ENCODE measurements at places on chromosomes 2 and 18.

DNA sequence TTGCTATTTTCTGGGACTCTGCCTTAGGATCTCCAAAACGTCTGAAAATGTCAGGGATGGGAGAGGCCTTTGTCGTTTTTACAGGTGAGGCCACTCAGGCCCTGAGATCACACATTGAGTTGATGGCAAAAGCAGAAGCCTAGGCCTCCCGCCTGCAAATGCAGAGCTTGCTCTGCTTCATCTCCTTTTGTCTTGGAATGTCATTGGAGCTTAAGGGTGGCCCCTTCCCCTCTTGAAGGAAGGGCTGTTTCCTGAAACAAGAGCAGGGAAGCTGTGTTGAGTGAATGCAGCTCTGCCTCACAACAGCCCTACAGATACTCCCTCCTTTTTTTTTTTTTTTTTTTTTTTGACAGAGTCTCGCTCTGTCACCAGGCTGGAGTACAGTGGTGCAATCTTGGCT is 123.5 kb downstream of the GLI2 start:
- DNase-seq = no peak

DNA sequence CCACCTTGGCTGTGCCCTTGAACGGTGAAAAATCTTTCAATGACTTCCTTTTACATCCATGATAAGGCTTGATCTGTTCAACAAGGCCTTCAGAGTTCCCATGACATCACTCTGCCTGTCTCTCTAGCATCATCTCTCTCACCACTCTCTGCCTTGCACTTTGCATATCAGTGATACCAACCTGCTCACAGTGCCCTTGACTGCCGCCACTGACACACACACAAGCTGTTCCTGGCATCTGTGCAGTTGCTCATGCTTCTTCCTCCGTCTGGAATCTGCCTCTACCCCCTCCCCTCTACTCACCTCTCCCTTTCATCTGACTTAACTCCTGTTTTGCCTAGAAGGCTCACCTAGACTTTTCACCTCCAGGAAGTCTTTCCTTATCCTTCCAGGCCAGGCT is 79.1 kb upstream of the SEC11C start:
- DNase-seq = no peak

DNA sequence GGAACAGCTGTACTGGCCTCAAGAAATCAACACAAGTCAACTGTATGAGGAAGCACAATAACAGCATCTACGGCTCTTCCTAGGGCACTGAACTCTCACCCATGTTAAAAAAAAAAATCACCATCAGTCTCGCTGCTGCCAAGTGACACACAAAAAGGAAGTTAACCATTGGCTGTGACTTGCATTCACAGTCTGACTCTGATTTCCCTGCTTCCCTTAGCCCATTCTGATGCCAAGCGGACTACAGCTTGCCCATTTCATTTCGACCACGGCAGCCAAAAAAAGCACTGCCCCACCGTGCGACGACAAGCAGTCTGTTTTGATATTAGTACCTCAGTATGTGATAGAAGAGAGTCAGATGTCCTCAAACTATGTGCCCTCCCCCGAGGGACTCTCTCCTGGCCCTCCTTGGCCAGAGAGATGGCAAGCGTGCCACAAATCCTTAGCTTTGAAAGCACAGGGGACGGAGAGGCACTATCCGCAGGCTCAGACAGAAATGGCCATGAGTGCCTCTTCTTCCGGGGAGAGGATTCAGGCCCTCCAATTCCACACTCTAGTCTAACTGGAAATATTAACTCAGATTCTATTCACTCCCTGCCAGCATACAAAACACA is 250.0 kb downstream of the TCF4 start:
- DNase-seq = no peak

DNA sequence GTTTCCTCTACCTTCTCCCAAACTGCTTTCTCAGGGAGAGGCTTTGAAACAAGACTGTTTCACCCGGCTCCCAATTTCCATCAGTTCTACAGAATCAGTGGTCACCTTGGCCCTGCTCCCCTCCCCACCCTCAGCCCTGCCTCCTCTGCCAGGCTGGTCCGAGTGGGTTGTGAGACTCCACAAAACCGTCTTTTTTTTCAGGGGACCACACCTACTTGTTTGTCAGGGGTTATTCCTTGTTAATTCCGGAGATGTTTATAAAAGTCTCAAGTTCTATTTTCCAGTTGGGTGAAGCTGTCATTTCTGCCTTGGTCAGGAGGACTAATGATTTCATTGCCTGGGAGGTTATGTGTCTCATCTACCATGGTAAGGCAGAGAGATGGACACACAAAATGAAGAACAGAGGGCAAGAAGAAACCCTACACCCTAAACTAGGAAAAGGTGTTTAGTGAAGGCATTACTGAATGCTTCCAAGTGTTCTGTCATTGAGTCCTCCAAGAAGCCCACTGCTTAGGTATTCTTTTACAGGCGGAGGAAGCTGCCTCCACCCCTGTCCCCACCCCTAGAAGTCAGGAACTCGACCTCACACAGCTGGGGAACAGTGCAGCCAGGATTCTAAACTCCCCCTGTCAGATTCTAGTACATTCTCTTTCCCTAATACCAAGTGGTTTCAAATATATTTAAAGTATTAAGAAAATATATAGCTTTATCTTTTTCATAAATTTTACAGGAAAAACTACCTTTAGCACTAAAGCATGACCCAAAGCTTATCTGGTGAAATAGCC is 46.3 kb downstream of the COPS8 start:
- DNase-seq = no peak

DNA sequence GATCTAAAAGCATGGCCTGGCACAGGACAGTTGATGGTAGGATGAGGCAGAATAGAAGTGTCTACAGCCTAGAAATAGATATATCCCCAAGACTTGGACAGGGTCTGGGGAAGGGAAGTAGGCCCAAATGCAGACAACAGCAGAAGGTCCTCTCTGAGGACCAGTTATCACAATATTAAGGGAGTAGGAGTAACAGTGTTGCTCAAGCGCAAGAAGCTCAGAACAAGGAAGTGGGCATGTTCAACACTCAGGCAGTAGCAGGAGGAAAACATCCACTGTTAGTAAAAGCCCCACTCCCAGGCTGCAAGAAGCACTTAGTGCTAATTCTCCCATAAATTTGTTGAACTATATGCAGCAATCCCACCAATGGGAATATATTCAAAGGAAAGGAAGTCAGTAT is 314.7 kb downstream of the METTL4 start:
- DNase-seq = no peak

GRCh38 chr18:47983055-47983454 is 52.6 kb upstream of the SMAD2 start:
- no peak for DNase-seq

DNA sequence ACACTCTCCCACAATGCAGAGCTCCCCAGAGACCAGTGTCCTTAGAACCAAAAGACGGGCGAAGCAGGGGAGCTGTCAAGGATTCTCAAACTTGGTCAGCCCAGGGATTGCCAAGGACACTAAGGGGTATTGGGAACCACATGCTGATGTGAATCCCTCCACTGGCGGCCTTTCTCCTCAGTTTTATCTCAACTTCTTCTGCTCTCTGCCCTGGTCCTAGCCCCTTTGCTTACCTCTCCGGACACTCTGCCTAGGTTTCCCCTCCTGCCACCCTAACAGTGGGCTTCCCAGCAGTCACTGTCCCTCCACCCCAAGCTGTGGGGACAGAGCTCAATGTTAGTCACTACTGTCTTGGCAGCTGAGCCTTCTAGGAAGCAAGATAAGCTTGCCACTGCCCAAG is 61.1 kb downstream of the POLR1A start:
- DNase-seq = no peak

GRCh38 chr2:101401326-101401665 is 14.0 kb upstream of the CREG2 start:
- DNase-seq = no peak

GRCh38 chr2:204019572-204020501 is 83.3 kb downstream of the ICOS start:
- no peak for DNase-seq

DNA sequence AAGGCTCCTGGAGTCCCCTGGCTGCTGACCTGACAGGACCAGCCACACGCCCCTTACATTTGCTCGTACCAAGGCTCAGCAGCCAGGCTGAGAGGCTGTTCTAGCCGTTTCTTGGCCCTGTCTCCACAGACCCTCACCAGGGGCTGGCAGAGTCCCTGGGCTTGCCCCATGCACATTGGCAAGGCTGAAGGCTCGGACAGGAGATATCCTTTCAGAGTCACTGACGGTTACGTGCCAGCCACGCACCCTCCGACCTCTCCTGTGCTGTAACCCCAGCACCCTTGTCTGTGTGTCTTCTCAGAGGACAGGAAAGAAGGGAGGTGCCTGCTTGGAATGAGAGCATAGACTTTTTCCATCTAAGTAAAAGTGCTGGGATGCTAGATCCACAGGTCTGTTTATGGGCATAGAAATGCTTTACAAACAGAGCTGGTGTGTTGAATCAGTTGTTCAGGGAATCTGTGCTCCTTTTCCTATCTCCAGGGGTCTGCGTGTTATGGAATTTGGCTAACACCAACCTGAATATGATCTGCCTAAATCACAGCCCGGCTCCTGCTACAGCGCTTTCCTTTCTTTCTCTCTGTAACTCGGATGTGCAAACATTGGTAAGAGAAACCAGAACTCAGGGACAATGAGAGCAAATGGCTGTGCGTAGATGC is 41.0 kb downstream of the COPS8 start:
- DNase-seq = no peak

- no peak for DNase-seq
These were observed 70.8 kb downstream of the OXER1 start for GRCh38 chr2:42693013-42693615.

DNA sequence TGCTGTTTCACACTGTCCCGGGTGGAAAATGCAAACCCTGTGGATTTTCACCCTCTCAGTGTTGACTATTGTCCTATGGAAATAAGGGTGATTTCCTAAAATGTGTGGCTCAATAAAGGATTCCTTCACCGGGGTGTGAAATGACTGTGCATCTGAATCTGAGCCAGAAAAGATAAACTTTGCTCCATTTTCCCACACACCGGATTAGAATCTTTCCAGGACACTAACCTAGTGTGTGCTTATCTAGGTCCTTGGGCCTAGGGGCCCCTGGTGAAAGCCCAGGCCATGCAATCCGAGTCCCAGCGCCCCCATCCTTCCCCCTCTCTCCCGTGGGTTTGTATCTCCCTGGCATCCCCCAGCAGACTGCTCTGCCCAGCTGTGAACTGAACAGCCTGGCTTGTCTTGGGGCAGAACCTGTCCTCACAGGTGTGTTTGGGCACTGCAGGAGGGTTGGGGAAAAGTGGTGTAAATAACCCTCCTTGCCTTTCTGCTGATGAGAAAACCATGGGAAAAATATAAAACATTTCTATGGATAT is 17.3 kb downstream of the KLHL29 start:
- no peak for DNase-seq

DNA sequence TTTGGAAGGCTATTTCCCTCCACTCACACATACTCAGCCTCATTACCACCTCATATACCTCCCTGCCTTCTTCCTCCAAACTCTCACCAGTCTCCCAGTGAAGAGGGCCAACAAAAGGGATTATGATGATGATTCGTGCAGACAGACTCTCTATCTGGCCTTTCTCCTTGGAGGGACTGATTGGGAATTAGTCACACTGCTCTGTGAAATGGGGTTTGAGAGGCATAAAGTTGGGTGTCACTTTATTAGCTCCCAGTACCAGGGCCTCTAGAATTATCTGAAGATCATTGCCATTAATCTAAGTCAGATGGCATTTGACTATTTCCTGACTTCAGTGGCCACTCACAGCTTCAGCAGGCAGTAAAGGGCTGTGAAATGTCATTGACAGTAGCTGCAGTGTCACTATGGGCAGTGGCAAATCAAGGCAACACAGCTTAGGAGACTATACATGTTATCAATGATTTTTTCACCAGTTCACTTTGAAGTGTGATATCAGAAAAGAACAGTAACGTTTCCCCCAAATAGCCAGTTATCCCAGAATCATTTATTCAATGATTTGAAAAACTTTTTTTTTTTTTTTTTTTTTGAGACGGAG is 17.4 kb downstream of the CNRIP1 start:
- no peak for DNase-seq

GRCh38 chr2:106851087-106851874 is 34.7 kb downstream of the ST6GAL2 start:
- DNase-seq = no peak

DNA sequence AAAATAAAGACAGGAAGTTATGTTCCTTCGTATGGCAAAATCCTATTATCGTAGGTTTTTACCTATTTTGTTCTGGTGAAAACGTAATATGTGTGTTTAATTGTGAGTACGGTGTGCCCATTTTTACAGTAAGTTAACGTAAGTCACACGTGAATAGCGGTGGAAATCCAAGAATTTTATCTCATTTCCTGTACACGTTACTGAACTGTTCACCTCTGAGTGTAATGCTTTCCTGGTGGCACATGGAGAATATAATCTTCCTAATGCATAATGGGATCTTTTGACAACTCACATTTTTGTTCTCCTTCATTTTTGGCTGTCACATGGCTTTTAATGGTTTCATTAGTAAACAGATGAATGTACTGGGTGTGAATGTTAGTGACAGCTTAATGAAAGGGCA is 28.2 kb downstream of the BCL2L11 start:
- no peak for DNase-seq

DNA sequence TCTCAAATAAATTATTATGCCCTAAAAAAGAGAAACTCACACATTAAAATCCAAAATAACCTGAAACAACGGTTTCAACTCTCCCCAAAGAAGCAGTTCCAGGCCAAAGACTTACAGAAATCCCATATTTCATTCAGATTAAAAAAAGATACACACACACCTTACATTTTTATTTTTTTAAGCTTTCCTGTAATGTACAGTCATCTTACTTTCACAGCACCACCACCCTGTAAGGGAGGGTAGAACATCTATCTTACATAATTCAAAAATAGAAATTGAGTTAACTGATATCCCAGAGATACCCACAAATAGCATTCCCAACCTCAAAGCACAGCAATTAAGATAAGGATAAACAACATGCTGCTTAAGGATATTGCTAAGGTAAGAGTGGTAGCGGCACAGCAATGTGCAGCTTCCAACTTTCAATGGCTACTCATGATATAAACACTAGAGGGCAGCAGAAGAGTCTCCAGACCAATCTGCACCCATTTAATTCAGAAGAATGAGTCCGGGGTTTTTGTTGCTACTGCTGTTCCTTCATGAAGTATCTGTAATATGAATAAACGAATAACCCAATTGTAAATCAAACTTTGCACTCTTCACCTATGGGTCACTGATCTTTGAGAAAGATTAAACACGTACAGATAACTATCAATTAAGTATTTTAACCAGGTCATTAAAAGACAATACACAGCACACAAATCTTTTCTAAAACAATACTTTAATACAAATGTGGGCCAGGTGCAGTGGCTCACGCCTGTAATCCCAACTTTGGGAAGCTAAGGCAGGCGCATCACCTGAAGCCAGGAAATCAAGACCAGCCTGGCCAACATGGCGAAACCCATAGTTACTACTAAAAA is 11.3 kb downstream of the GFPT1 start:
- no peak for DNase-seq

GRCh38 chr2:238996331-238997136 is 148.6 kb downstream of the TWIST2 start:
- no peak for DNase-seq

Measured in fibroblast of skin of left quadriceps (primary cell).